ENCODE measurements at places on chromosomes 11 and 22.

DNA sequence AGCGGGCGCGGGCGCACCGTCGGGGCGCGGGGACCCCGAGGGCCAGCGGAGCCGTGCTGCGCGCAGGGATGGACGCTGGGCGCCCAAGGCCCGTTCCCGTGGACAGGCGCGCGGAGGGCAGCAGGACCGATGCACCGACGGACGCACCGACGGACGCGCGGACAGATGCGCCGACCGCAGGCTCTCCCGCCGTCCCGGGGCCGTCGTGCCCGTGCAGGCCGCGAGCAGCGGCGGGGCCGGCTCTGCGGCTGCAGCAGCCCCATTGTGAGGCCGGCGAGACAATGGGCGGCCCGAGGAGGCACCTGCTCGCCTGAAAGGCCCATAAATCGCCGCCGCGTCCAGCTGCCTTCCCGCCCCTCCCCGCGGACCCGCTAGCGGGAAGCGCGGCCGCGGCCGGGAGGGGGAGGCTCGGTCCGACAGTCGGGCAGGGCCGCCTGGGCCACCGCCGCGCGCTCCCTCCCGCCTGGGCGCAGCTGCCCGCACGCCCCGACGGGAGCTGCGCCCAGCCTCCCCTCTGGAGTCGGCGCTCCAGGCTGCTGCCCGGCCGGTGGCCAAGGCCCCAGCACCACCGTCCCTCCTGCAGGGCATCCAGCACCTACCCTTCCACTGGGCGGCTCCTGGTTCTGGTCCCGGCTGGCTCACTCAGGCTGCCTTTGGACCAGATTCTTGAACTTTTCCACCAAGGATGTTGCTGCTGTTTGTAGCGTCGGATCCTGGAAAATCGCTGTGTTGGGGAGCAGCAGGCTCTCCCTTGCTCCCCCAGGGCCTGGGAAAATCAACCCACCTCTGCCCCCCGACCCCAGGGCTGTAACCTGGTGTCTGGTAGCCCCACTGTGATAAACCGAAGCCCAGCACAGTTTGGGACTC lies 15.8 kb downstream of the CDKN1C start:
- no peak for DNase-seq

- DNase-seq, result no peak
Observed at GRCh38 chr22:22184277-22184807, 60.2 kb upstream of the VPREB1 start.

GRCh38 chr11:8613036-8613435 lies 19.0 kb upstream of the STK33 start:
- no peak for DNase-seq

GRCh38 chr11:35139722-35140282 lies 831 bp downstream of the CD44 start:
- DNase-seq, result peak; percentile 30

GRCh38 chr22:45717789-45718188 lies 46.2 kb downstream of the ATXN10 start:
- DNase-seq, result no peak

GRCh38 chr22:50047346-50047745 lies 10.8 kb downstream of the TTLL8 start:
- DNase-seq, result no peak

- peak; percentile 60 for DNase-seq
Observed at GRCh38 chr22:50307890-50308596, 597 bp upstream of the PLXNB2 start.

- DNase-seq, result no peak
Observed at GRCh38 chr11:128171506-128171905, 415.9 kb downstream of the ETS1 start.

GRCh38 chr11:104254347-104254746 lies 90.4 kb upstream of the PDGFD start:
- DNase-seq, result peak; percentile 63

GRCh38 chr11:9617940-9618339 lies 44.5 kb downstream of the WEE1 start:
- no peak for DNase-seq

- DNase-seq, result no peak
Observed at GRCh38 chr22:39239561-39240423, 5.0 kb downstream of the PDGFB start.

GRCh38 chr11:26931248-26931631 lies 62.7 kb upstream of the FIBIN start:
- DNase-seq, result no peak

- no peak for DNase-seq
Observed at GRCh38 chr11:65150509-65151299, 16.4 kb upstream of the SYVN1 start.

- no peak for DNase-seq
Observed at GRCh38 chr11:64104632-64105031, 61.3 kb downstream of the MACROD1 start.

DNA sequence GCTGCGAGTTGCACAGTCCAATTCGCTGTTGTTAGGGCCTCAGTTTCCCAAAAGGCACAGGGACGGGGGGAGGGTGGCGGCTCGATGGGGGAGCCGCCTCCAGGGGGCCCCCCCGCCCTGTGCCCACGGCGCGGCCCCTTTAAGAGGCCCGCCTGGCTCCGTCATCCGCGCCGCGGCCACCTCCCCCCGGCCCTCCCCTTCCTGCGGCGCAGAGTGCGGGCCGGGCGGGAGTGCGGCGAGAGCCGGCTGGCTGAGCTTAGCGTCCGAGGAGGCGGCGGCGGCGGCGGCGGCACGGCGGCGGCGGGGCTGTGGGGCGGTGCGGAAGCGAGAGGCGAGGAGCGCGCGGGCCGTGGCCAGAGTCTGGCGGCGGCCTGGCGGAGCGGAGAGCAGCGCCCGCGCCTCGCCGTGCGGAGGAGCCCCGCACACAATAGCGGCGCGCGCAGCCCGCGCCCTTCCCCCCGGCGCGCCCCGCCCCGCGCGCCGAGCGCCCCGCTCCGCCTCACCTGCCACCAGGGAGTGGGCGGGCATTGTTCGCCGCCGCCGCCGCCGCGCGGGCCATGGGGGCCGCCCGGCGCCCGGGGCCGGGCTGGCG lies at the start of gene BCR:
Gene BCR (plus strand): TSS at position 209 of the 592 bp plus-strand sequence. CDS start 452 bp downstream, outside the sequence.
- peak; percentile 91 for DNase-seq

- DNase-seq, result no peak
Observed at GRCh38 chr22:43860831-43861230, 1.5 kb downstream of the SULT4A1 start.

- no peak for DNase-seq
Observed at GRCh38 chr22:28024422-28024888, 105.4 kb upstream of the PITPNB start.

GRCh38 chr11:86464509-86465221 lies 90.0 kb downstream of the CCDC81 start:
- no peak for DNase-seq

- DNase-seq, result no peak
Observed at GRCh38 chr11:9714272-9714940, 50.5 kb downstream of the SWAP70 start.

GRCh38 chr11:120667281-120667680 lies 155.7 kb downstream of the GRIK4 start:
- no peak for DNase-seq

GRCh38 chr11:75728992-75729391 lies 11.4 kb downstream of the MOGAT2 start:
- DNase-seq, result no peak

- no peak for DNase-seq
Observed at GRCh38 chr22:39238101-39238466, 6.7 kb downstream of the PDGFB start.

DNA sequence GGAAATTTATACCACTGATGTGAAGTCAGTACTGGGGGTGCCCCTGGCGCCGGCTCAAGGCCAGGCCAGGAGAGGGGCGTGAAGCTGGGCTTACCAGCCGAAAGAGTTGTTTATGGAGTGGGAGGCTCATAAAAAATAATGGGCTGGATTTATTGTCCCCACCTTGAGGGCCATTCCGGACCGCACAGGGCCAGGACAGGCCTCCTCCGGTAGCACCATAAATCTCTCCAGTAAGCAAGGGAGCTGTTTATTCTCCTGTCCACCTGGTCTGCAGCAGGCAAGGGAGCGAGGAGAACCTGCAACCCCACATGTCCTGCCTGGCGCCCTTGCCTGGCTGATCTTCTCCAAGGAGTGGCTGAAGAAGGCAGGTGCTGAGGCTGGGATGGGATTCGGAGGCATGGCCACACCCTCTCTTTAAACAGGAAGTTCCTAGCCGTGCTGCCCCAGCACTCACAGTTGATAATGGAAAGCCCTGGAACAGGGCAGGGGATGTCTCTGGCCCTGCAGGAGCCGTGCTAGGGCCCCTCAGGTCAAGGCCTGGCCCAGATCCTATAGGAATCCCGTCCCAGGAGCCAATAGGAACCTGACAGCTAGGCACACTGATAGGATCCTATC lies 65.1 kb downstream of the SCUBE1 start:
- no peak for DNase-seq

GRCh38 chr11:113647856-113648255 lies 58.3 kb downstream of the TMPRSS5 start:
- DNase-seq, result no peak

DNA sequence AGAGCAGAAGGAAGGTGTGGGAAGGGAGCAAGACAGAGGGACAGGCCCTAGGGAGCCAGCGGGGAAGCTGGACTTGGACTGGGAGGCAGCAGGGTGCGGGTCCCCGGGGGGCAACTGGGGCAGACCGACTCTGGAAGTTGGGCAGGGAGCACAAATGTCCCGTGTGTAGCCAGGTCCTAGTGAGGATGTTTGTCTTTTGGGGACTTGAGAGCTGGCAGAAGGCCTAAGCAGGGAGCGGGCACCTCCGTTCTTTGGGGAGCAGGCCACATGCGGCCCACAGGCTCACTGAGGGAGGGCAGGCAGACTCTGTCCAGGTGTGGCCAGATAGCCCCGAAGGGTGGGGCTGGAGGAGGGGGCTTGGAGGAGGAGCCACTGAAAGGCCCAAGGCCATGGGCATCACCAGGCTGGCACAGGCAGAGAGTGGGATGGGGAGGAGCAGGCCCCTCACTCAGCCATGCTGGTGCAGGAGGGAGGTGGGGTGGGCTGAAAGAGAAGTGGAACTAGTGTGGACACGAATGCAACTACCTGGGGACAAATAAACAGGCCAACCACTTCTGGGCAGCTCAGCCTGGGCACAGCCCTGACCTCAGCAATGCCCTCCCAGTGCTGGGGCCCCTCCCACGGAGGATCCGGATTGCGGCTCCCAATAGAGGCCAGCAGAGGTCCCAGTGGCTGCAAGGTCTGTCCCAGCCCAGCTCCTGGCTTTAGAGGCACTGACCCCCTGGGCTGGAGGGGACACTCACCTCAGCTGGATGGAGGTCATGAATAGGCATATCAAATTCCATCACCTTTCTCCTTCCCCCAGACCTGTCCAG lies 1.3 kb upstream of the SCARF2 start:
- peak; percentile 38 for DNase-seq

DNA sequence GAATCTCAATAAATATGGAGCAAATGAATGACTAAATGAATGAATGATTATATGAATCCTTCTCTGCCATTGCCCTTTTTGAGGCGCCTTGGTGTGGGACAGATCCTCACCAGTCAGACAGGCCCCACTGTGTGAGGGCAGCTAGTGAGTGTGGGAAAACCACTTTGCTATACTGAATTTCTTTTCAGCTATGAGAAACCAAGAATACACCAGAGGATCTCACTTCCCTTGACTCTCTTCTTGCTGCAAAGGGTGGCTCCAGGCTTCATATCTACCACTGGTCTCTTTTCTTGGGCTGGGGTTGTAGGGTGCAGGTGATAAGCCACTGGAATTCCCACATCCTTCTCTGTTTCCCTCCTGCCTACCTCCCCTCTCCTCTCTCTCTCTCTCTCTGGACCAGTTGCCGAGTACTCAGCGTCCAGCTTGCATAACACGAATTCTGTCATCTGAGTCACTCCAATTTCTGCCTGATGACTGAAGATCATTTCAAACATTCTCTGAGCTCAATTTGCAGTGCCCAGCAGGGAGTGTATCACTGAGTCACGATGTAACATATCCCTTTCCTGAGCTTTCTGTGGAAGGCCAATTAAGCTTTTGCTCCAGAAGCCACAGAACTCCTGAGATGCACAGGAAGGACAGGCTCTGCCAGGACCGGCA lies 304.3 kb upstream of the NCAM1 start:
- DNase-seq, result no peak

DNA sequence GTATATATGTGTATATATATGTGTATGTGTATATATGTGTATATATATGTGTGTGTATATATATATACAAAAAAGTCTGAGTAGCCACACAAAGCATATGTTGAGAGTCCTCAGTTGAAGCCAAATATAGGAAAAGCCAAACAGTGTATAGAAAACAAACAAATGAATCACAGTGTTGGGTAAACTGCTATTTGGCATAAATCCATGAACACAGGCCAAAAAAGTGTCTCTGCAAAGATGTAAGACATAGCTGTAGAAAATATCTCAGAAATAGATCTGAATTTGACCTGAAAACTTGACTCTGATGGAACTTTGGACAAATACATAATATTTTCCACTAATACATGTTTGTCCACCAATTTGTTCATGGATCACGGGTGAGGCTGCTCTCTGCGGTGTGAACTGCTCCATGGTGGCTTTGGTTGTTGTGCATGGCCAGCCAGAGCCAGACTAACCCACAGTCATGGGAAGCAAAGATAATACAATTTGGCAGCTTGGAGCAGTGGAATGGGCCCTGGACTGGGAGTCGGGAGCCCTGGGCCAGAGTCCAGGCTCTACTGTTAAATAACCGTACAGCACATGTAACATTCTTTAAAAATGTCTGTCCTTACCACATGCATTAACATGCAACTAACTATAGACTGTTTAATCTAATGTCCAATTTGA lies 76.9 kb upstream of the EED start:
- DNase-seq, result no peak

GRCh38 chr11:19279451-19279850 lies 38.7 kb upstream of the E2F8 start:
- no peak for DNase-seq

GRCh38 chr22:41437198-41437597 lies 9.4 kb downstream of the TOB2 start:
- DNase-seq, result no peak

DNA sequence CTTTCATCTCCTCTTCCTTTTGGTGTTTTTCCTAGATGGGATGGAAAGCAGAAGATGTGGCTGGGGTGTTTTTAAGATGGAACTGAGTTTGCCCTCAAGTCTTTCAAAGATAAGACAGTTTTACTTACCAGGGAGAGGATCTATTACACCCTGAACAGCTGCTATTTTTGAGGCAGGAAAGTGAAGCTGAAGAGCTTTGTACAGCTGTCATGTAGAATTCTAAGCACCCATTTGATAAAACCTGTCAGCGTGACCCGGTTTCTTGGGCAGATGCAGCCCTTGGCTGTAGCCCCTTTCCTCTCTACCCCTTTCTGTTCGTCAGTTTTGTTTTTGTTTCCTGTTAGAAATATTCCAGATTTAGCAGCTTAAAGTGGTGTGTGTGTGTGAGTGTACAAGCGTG lies 35.2 kb downstream of the FAT3 start:
- no peak for DNase-seq

All from D341Med (cell line).